ENCODE measurements at places on chromosomes 4 and X.

DNA sequence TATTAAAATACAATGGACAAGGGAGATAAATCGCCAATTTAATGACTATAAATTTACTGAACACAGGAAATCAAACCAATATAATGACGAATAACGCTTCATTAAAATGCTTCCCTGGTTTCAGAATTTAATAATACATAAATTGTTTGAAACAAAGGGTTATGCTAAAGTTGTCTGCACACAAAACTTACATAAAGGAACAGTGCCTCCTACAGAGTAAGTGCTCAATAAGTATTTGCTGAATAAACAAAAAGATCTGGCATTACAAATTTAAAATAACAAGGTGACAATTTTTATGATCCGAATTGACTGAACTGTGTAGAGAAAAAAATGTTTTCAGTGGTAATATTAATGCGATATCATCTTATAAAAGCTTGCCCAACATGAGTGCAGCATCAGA lies 69.6 kb downstream of the NOCT start:
- peaks cover 10% of the 10 kb centered on the region for H3K36me3 ChIP-seq
- no peak for DNase-seq
- peak overlapping the region; percentile 78 for H3K27ac ChIP-seq
- no peaks in the 10 kb centered on the region for H3K27me3 ChIP-seq
- peaks cover 28% of the 10 kb centered on the region for H3K4me1 ChIP-seq
- peak overlapping the region; percentile 86 for H3K4me3 ChIP-seq

GRCh38 chrX:79174949-79175644 lies 30.6 kb downstream of the GPR174 start:
- peaks cover 52% of the 10 kb centered on the region for H3K36me3 ChIP-seq
- peak overlapping the region; percentile 40 for H3K27ac ChIP-seq
- no peak overlapping the region for H3K4me3 ChIP-seq
- no peak for DNase-seq

DNA sequence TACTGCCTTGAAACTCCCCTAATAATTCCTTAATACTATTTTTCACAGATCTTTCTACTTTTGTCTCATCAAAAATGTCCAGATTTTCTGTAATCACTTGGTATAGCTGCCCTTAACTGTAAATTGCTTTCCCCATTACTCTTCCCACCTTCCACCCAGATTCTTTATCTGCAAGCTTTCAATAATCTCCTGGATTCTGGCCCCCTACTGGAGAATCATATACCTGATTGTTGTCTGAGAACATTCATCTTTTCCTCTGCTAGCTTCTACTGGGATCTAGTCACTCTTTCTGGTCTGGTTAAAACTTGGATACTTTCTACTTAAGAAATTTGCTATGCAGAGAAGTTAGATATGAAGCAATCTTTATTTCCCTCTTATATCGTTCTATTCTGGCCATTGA lies 552.6 kb downstream of the PCDH19 start:
- no peaks in the 10 kb centered on the region for H3K4me1 ChIP-seq
- H3K27ac ChIP-seq = no peak overlapping the region
- no peaks in the 10 kb centered on the region for H3K36me3 ChIP-seq
- no peak overlapping the region for H3K4me3 ChIP-seq

GRCh38 chr4:73885574-73886267 lies 16.5 kb downstream of the CXCL1 start:
- no peaks in the 10 kb centered on the region for H3K36me3 ChIP-seq
- no peaks in the 10 kb centered on the region for H3K4me1 ChIP-seq
- H3K27ac ChIP-seq = no peak overlapping the region
- H3K27me3 ChIP-seq = peaks cover 4% of the 10 kb centered on the region
- no peak overlapping the region for H3K4me3 ChIP-seq

GRCh38 chrX:15194146-15194545 lies 75.7 kb downstream of the ASB9 start:
- no peak overlapping the region for H3K27ac ChIP-seq
- no peak for DNase-seq
- H3K4me3 ChIP-seq = no peak overlapping the region
- no peaks in the 10 kb centered on the region for H3K4me1 ChIP-seq

DNA sequence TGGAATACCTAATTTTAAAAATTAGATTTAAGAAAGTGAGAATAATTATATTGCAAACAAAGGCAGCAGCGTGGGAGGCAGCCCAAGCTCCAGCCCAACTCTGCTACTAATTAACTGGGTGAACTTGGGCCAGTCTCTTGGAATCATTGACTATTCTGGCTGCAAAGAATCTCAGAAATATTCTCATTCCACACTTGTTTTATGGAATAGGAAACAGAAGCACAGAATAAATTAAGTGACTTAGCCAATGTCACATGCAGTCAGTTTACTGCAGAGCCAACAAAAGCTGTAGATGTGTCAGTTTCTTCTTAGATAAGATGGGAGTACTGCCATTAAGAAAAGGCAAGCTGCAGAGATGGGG lies 132.6 kb upstream of the FAM9B start:
- DNase-seq = no peak
- H3K36me3 ChIP-seq = no peaks in the 10 kb centered on the region
- no peak overlapping the region for H3K4me3 ChIP-seq
- no peaks in the 10 kb centered on the region for H3K27me3 ChIP-seq
- peak overlapping the region; percentile 23 for H3K27ac ChIP-seq
- peaks cover 20% of the 10 kb centered on the region for H3K4me1 ChIP-seq

Data from activated T-helper 1 cell treated with anti-CD3 and anti-CD28 coated beads, Interleukin-12 subunit alpha, Interleukin-12 subunit beta, Interleukin-2, Interleukin-4 antibody, amounts not matched to agents 30 ng/mL and 10 ng/mL and 1 ng/mL, durations not matched to agents 14 hours and 24 hours and 36 hours (primary cell).